ENCODE measurements at places on chromosomes 16 and 17.

DNA sequence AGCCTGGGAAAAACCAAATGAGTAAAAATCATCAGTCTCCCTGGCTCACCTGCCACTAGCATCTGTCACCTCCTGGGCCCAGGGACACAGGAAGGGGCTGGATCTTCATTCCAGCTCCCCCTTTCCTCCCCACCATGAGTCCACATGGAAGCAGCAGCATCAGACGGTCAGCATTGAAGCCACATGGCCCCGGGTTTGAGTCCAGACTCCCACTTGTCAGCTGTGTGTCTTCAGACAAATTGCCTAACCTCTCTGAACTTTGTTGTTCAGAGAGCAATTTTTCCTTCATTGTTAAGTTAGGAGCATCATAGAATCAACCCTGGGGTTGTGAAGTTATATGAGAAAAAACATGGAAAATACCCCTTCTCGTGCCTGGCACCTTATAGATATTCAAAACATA lies 10.7 kb downstream of the CACNG4 start:
- DNase-seq = no peak

GRCh38 chr16:14284930-14285512 lies 213.9 kb downstream of the MRTFB start:
- DNase-seq = no peak

GRCh38 chr17:3905017-3905520 lies 11.2 kb downstream of the P2RX1 start:
- DNase-seq = no peak

GRCh38 chr17:81040791-81041337 lies 5.9 kb downstream of the BAIAP2 start:
- DNase-seq = no peak

DNA sequence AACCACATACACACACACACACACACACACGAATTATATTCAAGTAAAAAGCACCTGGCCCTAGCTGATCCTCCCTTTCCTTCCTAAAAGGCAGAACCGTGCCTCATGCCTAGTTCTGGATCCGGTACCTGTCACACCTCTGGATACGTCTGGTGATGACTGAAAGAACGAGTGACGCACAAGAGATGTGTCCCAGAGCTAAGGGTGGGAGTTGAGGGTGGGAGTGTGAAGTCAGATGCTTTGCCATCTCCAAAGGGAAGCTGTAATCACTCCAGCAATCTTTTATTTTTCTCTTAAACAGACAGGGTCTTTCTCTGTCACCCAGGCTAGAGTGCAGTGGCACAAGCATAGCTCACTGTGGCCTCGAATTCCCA lies 26.5 kb upstream of the GSG1L start:
- no peak for DNase-seq

GRCh38 chr16:22240023-22240710 lies 34.1 kb downstream of the EEF2K start:
- DNase-seq = no peak

- DNase-seq = no peak
Measured at GRCh38 chr16:14496047-14496770, 133.9 kb downstream of the PARN start.

DNA sequence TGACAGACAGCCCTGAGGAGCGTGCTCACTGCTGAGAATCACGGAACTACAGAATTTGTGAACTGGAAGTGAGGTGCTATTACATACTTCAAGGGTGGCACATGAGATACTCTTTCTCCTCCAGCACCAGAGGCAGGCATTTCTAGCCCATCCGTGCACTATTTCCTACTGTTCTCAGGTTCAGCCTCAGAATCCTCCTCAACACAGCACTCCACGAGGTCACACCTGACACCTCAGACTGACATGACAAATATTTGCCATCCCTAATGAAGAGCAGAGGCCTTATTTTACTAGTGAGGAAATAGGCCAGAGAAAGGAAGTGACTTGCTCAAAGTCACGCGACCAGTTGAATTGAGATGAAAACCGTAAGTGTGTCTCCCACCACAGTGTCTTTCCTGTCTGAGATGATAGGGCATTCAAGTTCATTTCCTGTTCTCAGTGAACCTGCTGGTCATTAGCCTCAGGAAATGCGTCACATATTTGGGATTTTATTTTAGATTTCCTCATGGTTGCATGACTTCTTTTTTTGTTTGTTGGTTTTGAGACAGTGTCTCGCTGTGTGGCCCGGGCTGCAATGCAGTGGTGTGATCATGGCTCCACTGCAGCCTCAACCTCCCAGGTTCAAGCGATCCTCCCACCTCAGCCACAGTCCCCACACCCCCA lies 23.6 kb downstream of the SEZ6 start:
- DNase-seq = peak; percentile 17

DNA sequence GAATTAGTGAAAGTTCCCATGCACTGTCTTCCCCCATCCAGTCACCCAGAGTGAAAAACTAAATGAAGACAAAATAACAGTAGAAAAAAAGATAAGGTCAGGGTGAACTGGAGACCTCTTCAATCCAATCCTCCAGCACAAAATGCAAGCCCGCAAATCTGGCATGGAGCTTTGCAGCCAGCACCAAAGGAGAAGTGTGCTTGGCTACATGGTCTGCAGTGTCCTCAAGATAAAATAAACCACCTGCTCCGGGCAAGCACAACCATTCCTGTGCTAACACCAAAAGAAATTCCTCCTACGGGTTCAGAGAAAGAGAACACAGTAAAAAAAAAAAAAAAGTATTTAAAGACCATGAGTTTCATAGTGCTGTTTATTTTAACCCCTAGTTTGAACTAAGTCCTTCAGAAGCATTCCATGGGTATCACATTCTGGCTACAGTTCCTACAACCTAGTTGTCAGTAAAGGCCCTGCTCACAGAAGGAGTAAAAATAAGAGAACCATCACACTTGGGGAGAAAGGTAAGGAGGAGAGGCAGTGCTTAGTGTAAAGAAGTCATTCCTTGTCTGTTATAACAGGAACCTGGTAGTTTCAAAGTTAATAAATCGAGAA lies 109.1 kb downstream of the GAS7 start:
- DNase-seq = no peak

GRCh38 chr16:79209308-79209707 lies 391.2 kb downstream of the MAF start:
- no peak for DNase-seq

DNA sequence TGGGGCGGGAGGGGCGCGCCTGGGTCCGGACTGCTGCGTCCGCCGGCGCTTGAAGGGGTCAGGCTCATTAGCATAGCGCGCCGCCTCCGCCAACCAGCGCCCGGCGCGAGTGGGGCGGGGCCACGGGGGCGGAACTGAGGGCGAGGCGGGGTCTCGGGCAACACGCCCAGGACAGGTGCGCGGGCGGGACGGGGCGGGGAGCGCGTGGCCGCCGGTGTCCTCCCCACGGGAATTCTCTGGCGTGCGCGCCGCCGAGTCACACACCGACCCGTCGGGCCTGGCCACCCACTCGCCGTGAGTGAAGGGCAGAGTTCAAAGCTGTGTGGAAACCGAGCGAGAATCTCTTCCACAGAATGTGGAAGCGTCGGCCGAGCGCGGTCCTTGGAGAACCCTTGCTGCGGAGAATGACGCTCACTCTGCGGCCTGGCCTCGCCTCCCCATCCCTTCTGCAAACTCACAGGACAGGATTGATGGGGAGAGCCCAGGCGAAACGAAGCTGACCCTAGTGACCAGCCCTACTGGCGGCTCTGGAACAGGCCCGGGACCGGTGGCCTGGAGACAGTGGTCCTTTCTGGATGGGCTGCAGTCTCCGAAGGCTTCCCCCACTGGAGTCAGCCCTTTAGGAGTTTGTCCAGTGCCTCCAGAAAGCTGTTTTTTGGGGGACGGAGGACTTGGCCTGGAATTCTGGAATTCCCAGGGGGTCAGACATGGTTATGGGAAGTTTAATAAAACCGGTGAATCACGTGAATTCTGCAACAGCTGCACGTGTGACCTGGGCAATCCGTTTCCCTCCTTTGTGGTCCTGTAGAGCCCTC lies at the start of gene SNAI3:
SNAI3 (minus strand) TSS at position 69 of the 815 bp plus-strand sequence. CDS start 101 bp downstream, outside the sequence.
- peak; percentile 84 for DNase-seq

DNA sequence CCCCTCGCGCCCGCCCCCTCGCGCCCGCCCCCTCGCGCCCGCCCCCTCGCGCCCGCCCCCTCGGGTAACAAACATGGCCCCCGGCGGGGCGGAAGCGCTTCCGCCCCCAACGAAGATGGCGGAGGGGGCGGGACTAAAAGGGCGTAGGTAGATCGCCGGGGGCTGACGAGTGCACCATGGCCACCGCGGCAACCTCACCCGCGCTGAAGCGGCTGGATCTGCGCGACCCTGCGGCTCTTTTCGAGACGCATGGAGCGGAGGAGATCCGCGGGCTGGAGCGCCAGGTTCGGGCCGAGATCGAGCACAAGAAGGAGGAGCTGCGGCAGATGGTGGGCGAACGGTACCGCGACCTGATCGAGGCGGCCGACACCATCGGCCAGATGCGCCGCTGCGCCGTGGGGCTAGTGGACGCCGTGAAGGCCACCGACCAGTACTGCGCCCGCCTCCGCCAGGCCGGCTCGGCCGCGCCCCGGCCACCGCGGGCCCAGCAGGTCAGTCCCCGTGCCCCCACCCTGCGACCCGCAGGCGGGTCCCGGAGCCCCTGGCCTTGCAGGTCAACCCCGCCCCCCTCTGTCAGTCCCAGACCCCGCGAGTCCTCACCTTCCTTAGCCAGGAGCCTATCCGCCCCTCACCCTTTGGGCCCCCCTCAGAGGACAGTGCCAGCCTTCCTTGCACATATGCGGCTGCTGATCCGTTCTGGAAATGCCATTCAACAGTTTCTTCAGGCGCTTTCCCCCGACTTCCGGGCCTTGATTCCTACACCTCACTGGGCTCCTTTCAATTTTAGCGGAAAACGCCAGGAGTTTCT lies at the start of gene COG1:
COG1 (plus strand) TSS at position 162 of the 808 bp plus-strand sequence; CDS start at position 177, 15 bp downstream.
- peak; percentile 64 for DNase-seq

GRCh38 chr16:47492428-47493377 lies 31.6 kb downstream of the PHKB start:
- DNase-seq = no peak

DNA sequence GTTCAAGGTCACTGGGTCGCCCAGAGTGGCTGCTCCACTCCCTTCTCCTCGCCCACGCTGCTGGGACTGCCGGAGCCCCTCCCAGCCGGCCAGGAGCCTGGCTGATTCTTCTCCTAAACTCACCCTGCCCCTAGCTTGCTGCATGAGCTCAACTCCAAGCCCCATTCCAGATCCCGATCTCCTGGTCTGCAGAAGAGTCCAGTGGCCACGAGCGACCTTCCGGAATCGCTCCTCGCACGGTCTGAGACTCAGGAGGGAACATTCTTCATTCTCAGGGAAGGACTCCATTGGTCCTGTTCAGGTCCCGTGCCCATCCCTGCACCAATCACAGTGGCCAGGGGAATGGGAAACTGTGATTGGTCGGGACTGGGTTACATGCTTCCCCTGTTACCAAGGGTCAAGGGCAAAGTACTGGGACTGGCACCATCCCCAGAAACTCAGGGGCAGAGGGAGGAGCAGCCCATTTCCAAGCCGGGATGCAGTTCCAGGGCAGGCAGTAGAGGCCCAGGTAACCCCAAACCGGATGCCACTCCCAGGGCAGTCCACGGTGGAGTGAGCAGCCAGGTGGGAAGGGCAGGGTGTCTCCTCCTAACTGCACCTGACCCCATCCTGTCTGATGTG lies 24.5 kb upstream of the CIBAR2 start:
- no peak for DNase-seq

DNA sequence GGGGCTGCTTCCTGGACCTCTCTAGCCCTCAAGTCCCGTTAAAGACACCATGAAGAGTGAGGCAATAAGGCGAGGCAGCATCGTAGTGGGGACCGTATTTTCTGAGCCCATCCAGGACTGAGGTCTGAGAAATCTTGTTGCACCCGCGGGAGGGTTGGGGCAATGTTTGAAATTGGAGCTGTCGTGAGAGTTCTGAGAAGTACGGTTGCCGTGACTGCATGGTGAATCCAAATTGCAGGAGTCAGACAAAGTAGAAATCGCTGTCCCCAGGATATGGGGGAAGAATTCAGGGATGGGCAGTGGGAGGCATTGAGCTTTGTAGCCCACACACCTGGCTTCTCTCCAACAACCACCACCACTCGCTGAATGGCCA lies 42.0 kb upstream of the RPL38 start:
- DNase-seq = no peak
